Esophagus squamous epithelium (tissue), 5 donors: ENCODE measurements at places on chromosomes 1 and 21.

DNA sequence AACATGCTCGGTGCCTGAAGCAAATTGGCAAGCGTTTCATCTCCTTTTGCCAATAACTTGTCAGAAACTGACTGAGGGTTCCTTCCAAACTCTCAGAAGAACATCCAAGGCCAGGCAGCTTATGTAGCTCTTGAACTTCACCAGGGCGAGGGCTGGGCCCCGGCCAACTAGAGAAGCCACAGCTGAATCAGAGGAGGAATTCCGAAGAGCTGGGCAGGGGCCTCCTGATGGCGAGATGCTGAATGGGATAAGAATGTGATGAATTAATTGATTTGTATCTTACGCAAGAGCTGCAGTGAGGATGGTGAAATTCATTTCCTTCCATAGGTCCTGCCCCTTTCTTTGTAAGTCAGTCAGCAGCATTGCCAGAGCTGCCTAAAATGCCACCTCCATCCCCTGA, 345.8 kb downstream of the KIF26B start:
- DNase-seq, result no peak

- DNase-seq, result no peak
Observed at GRCh38 chr1:74812180-74812541, 79.2 kb downstream of the TYW3 start.

DNA sequence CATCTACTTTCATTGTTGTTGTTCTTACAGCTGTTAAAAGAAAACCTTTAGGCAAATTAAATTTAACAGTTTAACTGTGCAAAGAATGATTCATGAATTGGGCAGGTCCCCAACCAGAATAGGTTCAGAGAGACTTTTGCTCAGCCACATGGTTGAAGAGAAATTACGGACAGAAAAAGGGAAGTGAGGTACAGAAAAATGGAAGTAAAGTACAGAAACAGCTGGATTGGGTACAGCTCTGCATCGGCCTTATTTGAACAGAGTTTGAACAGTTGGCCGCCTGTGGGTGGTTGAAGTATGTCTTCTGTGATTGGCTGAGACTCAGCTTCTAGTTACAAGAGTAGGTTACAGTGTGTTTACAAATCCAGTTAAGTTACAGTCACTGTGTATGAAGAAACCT, 210.1 kb downstream of the FGGY start:
- no peak for DNase-seq

DNA sequence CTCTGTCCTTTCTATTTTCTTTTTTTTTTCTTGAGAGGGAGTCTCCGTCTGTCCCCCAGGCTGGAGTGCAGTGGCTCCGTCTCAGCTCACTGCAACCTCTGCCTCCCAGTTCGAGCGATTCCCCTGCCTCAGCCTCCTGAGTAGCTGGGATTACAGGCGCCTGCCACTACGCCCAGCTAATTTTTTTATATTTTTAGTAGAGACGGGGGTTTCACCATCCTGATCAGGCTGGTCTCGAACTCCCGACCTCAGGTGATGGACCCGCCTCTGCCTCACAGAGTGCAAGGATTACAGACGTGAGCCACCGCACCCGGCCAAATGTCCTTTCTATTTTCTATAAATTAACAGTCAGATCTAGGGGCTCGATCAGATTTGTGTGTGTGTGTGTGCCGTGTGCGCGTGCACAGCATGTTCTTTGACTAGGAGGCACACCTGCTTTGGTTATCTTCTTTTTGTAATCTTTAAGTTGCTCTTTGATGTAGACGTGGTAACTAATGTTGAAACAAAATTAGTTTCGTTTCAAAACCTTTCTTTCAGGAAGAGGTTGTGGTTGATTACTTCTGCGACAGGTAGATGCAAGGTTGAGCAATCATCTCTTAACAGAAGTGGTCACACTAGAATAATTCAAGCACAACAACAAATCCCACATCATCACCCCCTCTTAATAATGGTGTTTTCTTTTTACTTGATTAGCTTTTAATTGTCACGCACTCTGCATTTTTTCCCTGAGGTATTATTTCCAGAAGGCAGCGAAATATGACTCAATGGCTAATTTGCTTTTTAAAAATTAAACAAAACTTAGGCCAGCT, 779 bp upstream of the DEGS1 start:
- DNase-seq, result no peak

DNA sequence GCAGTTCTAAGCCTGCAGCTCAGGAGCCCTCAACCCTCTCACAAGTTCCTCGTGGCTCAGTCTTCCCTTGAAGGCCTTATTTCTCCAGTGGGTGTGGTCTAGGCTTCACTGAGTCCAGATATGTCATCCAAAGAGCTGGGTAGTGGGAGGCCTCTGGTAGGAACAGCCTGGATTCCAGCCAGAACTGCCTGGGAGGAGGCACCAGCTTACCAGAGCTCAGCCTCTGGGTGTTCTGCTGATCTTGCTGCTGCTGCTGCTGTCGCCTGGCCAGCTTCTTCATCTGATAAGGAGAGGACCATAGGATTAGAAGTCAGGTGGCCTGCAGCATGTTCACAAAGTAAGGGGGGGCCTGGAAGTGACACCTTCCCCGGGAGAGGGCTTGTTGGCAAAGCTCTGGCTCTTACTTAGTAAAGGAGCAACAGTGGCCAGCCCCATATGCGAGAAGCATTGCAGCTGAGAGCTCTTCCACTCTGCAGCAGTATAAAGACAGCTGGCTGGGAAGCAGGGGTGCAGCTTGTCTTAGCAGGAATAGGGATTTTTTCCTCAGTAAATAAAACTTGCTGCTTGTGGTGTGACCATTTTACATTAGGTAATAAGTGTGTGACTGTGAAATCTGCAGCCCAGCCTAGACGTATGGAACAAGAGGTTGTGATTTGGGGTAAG, 148.5 kb downstream of the LMX1A start:
- DNase-seq, result no peak

- no peak for DNase-seq
Observed at GRCh38 chr1:3560251-3560871, 50.9 kb downstream of the MEGF6 start.

GRCh38 chr1:24094554-24094953, 17.4 kb downstream of the MYOM3 start:
- no peak for DNase-seq

- DNase-seq, result no peak
Observed at GRCh38 chr1:36124404-36125128, 456 bp downstream of the COL8A2 start.

- no peak for DNase-seq
Observed at GRCh38 chr1:20785907-20786252, 1.2 kb downstream of the HP1BP3 start.

DNA sequence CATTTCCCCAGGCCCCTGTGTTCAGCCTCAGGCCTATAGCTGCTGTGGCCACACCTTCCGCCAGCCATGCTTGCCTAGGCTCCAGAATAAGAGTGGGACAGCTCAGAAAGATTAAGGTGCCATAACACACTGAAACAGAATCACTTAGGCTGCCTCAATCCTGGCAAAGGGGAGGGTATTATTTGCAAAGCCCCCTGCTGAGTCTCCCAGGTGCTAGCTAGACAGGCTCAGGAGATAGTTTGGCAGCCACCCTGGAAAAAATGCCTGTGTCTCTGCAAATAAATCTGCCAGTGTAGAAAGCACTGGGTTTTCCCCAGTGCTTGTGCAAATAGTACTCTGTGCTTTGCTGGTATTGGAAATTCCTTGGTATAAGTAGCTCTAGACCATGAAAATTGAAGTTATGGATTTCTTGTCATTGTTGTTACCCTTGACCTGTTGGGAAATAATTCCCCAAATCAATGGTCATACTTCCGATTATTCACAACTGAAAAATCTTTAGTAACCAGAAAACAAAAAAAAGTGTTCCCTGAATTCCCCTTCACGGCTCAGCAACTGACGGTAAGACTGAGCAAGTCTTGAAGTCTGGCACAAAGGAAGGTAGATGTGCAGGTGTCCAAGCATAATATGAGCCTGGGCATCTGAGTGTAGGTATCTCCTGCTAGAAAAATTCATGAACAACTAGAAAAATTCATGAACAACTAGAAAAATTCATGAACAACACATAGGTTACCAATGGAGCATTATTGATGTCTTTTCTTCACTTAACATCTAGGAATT, 56.9 kb downstream of the PROX1 start:
- DNase-seq, result no peak

DNA sequence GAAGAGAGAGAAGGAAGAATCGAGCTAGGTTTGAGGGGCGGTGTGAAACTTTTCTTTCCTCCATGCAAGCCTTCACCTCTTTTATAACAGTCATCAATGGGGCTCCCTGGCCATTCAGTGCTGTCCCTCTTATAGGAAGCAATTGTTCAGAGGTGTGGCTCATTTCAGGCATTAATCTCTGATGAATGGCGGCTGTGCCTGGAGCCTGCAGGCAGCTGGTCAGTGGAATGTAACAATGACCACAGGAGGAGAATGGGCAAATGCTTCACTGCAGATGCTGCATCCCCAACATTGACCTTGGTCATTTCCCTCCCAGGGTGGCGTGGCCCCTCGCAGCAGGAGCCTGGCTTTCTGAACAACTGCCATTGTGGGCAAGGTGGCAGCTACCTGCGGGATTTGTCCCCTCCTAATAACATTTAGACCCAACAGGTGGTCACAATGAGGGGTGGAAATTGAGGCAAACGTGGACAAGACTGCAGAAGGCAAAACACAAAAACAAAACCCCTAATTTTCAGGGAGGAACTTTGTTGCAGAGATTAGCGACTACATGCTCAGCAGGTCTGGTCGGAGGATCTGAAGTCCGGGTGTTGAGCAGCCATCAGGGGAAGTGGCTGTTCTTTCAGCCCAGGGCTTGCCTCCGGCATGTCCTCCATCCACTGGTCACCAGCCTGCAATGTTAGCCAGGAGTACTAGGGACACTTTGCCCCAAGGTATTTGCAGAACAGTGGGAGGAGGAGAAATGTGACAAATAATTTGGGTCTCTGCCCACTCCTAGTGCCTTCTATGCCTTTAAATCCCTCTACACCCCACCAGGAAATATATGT, 97.3 kb upstream of the PAXBP1 start:
- DNase-seq, result no peak

DNA sequence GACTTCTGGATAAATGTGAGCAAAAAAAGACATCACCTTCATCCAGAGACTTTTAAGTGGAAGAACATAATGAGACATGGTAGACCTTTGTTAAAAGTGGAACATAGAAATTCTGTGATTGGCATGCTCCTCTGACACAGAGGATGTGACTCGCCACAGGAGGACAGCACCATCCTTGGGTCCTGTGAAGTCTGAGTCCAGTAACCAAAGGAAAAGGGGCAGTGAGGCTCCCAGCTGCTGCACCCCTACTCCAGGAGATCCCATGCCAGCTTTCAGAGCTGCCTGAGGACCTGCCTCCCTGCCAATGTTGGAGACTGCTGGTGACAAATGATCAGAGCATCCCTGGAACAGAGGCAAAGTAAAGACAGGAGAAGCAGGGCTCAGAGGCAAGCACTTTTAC, 136.2 kb downstream of the BRINP2 start:
- DNase-seq, result no peak
